ENCODE measurements at places on chromosomes 5 and 9.

DNA sequence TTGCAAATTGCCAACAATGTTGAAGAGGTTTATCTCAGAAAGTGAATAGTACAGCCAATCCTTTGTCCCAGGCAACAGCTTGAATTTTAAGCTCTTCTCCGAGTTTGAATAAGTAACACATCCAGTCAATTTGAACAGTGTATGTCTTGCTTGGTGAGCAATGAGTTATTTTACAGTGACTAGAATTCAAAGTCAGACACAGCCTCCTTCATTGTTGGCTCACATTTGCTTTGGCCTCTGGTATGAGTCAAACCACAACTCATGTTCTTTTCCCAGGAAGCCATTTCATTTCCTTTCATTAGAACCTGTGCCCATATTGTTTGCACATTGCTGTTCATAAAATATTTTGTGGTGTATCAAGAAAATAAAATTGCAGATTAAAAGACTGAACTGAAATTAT is 622.0 kb upstream of the DAB2 start:
- no peak for DNase-seq

DNA sequence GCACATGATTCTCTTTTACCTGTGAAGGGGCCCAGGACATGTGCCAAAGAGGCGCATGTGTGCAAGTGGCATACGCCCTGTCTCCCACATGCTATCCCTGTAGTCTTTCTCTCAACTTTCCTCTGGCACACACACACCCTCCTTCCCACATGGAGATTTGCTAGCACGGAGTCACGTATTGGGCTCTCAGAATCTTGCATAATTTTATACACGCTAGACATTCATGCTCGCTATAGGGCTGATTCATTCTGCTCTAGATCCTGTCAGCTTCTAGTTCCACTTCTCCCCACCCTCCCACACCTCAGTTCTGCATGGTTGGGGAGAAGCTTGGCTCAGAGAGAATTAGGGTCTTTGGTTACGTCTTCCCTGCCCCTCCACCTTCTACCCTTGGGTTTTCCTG is 72.8 kb downstream of the CD180 start:
- DNase-seq, result no peak

DNA sequence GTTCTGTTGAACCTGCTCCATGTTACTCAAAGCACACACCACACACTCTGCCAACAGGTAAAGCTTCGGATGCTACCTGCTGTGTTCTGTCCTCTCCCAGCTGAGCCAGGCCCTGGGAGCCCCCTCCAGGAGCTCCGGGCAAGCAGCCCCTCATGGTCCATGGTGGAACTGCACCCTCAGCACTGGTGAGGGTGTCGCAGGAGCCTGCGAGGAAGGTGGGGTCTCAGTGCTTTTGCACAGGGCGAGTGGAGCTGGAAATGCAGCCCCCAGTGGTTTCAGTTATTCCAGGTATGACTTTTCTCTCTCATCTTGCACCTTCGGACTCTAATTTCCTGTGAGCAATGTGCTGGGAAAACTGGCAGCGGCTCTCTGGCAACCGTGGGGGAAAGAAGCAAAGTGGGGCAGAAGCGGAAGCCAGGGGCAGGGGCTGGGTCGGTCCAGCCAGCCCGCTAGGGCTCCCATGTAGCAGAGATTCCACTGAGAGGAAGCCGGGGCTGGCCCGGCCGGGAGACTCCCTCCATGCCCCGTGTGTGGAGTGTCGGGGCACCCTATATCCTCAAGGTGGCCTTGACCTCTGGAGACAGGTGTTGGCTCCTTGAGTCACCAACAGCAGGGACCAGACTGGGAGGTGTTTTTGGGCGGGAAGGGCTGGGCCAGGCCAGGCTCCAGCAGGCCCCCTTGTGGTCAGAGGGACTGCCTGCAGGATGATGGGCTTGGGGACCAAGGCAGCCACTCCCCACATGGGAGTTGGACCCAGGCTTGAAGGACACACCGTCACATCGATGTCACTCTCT is 75.6 kb upstream of the PRSS3 start:
- peak; percentile 67 for DNase-seq

GRCh38 chr9:89493671-89494070 is 4.2 kb downstream of the SEMA4D start:
- DNase-seq, result no peak

GRCh38 chr5:170491479-170491878 is 12.3 kb upstream of the KCNIP1 start:
- no peak for DNase-seq

DNA sequence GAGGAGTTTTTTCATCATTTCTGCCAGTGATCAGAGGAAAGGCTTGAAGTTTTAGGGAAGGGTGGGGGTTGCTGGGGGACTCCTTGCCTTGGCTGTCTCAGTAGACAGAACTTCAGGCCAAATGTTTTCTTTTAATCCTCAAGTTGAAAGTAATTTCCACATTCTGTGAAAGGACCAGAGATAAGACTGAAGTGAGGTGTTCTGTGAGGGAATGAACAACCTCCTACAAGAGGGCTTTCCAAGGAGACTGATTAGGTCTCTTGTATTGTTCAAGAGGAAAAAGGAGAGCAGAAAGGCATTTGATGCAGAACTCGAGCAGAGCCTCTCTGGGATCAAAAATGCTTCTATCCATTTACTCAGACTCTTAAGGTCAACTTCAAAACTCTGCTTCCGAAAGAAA is 282.1 kb upstream of the ATP10B start:
- DNase-seq, result no peak

DNA sequence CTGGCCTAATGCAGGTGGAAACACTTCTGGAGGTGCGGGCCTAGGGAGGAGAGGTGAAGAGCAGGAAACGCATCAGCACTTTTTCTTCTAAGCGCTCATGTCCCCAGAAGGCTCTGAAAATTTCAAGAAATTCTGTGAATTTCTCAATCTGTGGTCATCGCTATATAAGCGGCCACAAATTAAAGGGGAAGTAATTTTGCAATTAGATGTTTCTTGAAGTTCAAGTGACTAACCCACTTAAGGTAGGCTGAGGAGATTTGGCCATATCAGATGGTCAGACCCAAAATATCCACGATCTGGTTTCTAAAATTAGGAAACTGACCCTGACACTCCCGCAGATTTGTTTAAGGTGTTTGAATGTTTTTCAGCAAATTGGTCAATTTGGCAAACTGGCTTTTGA is 16.6 kb upstream of the HMGCR start:
- DNase-seq, result no peak

DNA sequence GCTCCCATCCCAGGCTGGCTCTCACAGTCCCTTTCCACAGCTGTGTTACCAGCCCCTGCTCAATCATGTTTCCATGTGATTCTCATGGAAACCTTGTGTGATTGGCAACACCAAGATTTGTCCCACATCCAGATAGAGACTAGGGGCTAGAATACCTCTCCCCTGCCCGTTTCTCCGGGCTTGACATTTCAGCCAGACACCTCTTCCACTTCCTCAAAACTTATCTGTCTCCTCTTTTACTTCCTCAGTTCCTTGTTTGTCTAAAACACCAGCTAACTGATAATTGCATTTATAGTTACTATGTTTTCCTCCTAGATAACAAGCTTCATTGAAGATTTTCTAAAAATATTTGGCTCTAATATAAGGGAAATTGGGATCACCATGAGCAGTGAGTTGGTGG is 16.6 kb upstream of the KCNMB1 start:
- DNase-seq, result no peak

DNA sequence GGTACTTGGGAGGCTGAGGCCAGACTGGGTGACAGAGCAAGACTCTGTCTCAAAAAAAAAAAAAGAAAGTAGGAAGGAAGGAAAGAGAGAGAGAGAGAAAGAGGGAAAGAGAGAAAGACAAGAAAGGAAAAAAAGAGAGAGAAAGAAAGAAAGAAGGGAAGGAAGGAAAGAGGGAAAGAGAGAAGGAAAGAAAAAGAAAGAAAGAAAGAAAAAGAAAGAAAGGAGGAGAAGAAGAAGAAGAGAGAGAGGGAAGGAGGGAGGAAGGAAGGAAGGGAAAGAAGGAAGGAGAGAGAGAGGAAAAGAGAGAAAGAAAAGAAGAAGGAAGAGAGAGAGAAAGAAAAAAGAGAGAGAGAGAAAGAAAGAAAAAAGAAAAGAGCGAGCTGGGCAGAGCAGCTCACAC is 3.1 kb upstream of the ZER1 start:
- no peak for DNase-seq

GRCh38 chr9:137421838-137422603 is 941 bp downstream of the EXD3 start:
- DNase-seq, result no peak

DNA sequence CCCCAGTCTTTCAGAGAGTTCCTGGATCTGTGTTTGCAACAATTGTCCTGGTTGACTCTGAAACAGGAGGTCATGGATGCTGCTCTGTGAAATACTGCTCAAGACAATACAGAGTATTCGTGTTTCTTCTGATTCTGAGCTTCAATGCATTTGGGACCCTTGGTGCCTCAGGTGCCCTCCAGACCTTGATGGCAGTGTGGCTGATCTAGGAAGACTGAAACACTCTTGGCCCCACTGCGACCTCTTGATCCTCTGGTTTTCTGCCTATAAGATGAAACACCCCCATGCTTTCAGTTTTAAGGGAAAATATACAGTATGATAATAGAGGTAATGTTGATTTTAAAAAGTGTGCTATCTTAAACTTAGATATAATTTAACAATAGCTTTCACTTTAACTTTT is 67.6 kb downstream of the GDNF start:
- DNase-seq, result no peak

DNA sequence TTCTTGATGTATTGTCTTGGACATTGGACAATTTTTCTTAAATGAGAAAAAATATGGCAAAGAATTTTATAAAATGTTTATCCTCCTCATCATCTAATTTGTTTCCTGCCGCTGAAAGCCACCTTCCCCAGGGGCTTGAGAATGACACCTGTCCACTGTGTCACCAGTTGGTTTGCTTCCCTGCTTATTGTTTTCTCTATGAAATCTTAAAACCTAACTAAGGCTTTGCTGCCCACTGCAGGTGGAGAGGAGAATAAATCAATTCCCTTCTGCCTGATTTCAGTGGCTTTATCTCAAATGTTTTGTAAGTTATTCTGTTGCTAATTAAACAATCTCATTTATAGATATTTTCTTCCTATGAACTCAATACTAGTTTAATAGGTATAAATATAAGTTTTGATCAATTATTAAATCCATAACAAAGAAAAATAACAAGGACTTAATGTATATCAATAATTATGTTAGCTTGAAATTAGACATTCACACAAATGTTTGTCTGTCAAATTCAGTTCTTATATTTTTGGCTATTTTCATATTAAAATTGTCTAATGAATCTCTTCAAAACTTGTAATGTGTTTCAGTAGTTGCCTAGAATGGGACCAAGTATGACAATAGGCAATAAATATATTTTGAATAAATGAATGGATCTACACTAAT is 822.5 kb downstream of the PTPRD start:
- no peak for DNase-seq

DNA sequence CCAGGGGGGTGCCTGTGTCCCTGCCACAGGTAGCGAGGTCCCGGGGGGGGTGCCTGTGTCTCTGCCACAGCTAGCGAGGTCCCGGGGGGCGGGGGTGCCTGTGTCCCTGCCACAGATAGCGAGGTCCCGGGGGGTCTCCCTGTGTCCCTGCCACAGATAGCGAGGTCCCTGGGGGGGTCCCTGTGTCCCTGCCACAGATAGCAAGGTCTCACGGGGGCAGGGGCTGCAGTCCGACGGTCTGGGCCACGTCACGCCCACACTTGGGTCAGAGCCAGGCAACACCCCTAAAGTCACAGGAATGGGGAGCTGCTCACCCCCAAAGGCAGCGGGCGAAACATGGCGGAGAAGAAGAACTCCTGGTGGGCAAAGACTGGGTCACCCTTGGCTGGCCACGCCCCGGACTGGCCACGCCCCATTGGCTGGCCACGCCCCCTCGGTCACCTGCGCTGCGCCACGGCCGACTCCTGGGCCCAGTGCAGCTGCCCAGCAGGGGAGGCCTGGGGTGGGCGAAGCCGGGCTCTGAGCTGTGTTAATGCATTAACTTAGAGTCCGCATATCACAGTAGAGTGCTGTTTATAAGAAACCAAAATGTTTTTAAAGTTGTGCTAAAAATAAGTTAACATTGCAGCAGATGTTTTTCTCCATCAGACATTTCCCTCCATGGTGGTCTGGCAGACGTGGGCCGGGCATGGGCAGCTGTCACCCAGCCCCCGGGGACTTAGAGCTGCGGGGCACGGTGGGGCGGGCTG is 7.0 kb downstream of the NOXA1 start:
- DNase-seq, result no peak

- DNase-seq, result peak; percentile 53
Measured at GRCh38 chr9:18437315-18438201, 36.4 kb upstream of the ADAMTSL1 start.

GRCh38 chr5:178376921-178377582 is 144.4 kb upstream of the PHYKPL start:
- DNase-seq, result no peak

DNA sequence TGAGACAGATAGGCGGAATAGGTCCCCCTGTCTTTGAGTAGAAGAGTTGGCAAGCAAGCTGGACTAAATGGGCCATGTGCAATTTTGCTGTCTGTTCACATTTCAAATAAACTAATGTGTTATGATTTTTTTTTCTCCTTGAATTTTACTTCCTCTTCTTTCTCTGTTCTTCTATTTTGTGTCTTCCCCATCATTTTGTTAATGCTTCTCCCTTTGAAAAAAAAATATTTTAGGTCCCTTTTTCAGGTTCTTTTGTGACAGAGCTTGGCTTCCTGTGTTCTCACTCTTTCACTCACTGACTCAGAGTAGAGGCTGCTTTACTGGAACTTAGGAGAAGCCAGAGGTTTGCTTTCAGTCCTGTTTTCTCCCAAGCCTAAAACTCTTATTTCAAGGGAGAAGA is 48.1 kb downstream of the PTCD2 start:
- DNase-seq, result no peak

DNA sequence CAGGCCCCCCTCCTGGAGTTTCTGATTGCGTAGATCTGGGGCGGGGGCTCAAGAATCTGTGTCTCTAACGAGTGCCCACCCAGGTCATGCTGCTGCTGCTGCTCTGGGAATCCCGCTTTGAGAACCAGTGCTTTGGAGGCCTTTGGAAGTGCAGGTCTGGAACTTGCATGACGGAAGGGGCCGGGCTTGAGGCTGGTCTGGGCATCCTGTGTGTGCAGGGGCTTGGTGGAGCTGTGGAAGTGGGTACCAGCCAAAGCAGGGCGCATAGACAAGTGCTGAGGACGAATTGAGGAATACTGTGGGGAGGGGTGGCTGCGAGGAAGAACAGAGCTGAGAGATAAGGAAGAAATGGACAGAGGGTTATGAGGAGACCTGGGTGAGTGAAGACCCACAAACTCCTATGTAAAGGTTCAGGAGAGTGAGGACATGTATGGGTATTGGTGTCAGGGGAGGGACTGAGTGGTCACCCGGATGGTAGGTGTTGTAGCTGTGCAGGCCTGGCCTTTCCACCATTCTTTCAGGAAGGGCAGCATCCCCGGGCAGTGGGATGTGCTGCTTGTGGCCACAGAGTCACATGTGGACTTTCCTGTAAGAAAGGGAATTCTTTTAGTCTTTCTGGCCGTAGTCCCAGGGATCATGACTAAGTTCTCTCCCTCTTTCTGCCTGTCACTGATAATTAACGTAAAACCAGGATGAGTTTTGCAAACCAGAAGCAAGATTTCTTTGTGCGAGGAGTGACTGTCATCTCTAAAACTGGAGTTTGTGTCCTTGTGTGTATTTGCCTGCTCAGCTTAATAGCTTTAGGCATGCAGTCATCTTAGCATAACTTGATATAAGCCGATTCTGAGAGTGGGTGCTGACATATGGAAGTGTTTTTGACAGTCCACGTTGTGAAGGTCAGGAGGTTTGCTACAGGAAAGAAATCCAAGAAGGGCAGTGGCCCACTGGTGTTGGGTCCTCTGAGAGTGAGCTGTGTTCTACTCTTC is 43.3 kb upstream of the TJP2 start:
- no peak for DNase-seq

GRCh38 chr5:76813982-76814562 is 4.8 kb upstream of the F2RL1 start:
- no peak for DNase-seq

- DNase-seq, result no peak
Measured at GRCh38 chr5:36877667-36878391, 1.3 kb downstream of the NIPBL start.

GRCh38 chr5:96067894-96068614 is 106.4 kb upstream of the ELL2 start:
- DNase-seq, result no peak

Data from ecto neural progenitor cell (in vitro differentiated cells).